ENCODE measurements at places on chromosomes 12 and 14.
A peak's percentile ranks its signal among the peaks of the same experiment; 100 is the strongest.

DNA sequence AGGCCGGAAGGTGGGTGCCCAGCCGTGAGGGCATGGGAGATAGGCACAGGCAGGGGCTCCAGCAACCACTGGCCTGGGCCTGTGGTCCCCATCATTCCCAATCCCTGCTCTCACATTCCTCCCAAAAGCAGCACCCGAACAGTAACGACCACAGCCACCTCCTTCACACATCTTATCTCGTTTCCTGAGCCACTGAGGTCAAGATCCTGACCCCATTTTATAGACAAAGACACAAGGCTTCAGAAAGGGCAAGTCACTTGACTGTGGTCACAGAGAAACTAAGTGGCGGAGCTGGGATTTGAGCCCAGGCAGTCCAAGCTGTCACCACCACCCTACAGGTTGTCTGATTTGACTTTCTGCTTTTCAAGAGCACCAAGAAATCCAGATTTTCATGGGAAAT, 38.9 kb downstream of the DTX1 start:
- DNase-seq: no peak

DNA sequence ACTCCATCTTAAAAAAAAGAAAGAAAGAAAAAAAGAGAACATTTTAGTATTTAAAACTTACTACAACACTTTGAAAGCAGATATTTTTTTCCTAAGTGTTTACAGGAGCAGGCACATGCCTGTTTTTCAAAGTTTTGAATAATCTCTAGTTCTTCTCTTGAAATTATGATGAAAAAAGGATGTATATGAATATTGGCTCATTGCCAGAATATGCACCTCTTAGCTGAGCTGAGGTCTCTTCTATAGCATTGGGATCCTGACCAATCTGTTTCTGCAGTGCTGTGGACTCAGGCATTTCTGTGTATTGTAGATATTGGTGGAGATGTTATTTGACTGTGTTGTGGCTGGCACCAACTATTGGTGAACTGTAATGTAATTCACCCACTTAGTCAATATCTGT, 15.0 kb downstream of the TECPR2 start:
- no peak for DNase-seq

DNA sequence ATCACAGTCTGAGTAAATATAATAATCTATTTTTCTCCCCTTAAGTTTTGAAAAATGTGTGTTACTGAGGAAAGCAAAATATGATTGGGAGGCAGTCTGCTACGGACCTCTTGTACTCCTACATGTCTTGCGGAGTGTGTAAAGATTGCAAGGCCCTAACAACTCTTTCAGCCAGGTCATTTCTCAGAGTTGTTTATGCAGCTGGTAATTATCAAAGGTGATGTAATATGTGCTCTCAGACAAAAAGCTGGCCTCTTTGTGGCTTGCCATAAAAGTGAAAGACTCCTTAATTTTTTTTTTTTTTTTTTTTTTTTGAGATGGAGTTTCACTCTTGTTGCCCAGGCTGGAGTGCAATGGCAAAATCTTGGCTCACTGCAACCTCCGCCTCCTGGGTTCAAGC, 40.5 kb upstream of the MON2 start:
- no peak for DNase-seq

GRCh38 chr12:107079172-107080011, 14.0 kb downstream of the CRY1 start:
- DNase-seq: no peak

DNA sequence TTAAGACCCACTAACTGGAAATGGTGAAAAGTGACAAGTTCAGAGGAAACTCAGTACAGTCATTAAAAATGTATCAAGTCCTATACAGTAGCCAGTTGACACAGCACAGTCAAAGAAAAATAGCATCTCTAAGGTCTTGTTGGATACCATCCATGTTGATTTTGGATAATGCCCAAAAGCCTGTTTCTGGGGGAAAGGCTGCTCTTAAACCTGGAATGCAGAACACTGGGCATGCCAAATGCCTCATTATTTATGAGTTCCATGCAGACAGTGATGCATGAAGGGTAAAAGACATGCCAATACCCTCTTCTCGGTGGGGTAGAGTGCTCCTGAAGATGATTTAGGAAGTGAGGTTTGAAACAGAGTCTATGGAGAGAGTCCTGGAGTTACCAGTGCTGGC, 29.6 kb downstream of the KCNK13 start:
- DNase-seq: peak; percentile 24

DNA sequence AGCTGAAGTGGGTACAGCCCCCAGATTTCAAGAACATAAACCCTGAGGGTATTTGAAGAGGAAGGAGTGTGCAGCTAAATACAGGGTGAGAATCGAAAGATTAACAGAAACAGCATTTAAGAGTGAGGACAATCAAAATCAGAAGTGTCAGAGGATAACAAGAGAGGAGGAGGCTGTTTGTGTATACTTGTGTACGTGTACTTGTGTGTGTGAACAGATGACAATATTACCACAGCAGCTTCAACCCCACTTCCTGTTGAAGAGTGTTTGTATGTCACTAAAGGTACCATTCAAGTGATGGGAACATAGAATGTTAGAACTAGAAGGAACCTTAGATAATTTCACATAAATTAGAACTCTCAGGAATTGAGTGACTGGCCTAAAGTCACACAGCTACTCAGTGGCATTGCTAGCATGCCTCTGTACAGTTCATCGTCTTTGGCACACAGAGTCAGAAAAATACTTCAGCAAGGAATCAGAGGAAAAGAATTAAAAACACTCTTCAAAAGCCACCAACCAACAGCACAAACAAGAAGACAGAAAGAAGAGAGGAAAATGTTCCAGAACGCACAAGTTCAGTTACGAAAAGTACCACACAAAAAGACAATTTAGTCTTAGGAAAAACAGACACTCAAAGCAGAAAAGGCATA, 164.3 kb upstream of the BCL2L14 start:
- peak; percentile 23 for DNase-seq

GRCh38 chr12:40013847-40014246, 92.0 kb downstream of the SLC2A13 start:
- no peak for DNase-seq

- DNase-seq: no peak
Observed at GRCh38 chr14:62532181-62532580, 513.1 kb downstream of the KCNH5 start.

DNA sequence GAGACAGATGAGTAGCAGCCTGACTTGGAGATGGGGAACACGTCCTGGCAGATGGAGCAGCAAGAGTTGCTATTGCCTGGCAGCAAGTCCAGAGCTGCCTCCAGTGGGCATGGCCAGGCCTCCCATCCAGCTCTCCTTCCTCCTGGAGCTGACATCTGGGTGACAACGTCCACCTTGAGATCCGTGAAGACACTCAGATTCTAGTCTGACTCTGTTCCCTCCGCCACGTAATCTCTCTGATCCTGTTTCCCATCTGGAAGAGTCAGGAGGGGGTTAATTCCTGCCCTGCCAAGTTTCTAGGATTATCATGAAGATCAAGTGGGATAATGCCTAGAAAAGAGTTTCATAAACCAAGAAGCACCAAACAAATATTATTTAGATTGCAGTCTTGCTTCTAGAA, 65.3 kb upstream of the FAM181A start:
- no peak for DNase-seq

DNA sequence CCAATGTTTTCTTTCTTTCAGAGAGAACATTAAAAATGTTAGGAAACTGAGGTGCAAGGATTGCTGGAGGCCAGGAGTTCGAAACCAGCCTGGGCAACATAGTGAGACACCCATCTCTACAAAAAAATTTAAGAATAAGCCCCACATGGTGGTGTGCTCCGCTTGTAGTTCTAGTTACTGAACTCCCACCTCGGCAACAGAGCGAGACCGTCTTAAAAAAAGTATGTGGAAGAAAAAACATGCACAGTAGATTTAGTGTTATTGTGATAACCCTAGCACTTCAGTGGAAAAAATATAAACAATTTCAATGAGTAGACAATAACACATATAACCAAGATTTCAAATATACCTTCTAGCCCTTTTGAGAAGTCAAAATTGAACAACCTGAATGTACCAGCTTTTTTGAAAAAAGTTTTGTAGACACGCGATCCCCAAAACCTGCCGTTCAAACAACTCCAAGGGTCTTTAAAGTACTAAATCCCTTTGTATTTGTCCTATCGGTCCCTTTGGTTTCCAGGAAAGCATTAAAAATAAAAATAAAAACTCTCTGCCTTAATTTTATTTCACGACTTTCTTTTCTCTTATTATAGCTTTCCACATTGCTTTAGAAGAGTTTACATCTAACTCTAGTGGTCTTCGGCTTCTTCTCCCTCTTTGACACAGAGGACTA, 1.0 kb upstream of the ANO6 start:
- no peak for DNase-seq

GRCh38 chr14:95524706-95525512, 8.5 kb upstream of the SYNE3 start:
- DNase-seq: no peak

DNA sequence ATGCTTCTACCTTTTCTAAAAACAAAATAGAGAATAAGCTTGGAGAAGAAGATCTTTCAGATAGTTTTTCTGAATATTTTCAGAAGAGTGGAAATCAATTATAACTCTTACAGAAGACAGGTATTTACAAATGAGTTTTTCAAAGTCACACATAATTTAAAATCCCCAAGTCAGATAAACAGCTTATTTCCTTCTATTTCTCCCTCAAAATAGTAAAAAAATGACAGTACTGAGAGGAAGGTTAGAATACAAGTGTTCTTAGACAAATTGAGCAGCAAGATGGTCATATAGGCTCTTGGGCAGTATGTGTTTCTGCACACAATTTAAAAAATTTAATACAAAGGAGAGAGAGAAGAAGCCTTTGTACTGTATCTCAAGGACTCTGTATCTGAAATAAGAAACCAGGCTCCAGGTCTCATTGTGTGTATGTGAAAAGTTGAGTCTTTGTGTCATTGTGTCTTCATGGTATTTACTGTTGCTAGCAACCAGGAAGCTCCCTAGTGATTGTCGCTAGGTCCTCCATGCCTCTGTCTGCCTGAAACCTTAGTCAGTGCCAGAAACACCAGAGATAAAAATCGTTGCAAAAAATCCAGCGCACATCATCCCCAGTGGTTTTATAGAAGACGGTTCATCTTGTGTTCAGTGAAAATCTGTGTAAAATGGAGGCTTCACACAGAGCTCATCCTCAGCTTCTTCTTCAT, 12.9 kb upstream of the TUBA1A start:
- DNase-seq: no peak

GRCh38 chr12:25828188-25828587, 130.3 kb upstream of the RASSF8 start:
- DNase-seq: no peak

DNA sequence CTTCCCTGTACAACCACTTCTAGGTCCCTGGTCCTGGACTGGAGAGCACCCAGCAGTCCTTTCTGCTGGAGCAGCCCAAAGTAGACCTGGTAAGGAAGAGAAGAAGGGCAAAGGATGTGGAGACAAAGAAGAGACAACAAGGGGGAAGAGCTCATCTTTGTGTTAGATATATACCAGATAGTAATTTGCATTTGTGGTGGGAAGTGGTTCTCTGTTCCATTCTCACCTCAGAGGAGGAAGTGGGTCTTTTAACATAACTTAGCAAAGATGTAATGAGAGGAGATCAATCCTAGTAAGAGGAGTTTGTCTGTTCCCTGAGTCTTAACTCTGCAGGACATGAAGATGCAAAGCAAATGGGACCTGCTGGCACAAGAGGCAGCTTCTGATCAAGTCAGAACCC, 8.0 kb downstream of the CCDC198 start:
- DNase-seq: no peak

- peak; percentile 18 for DNase-seq
Observed at GRCh38 chr12:65093606-65094005, 27.5 kb downstream of the WIF1 start.

Data from fibroblast of skin of left biceps (primary cell).